ENCODE measurements at places on chromosomes 16 and 17.

GRCh38 chr17:16943541-16944333 lies 28.2 kb downstream of the TNFRSF13B start:
- peak; percentile 13 for DNase-seq

GRCh38 chr16:85049706-85050305 lies 22.2 kb downstream of the KIAA0513 start:
- no peak for DNase-seq

DNA sequence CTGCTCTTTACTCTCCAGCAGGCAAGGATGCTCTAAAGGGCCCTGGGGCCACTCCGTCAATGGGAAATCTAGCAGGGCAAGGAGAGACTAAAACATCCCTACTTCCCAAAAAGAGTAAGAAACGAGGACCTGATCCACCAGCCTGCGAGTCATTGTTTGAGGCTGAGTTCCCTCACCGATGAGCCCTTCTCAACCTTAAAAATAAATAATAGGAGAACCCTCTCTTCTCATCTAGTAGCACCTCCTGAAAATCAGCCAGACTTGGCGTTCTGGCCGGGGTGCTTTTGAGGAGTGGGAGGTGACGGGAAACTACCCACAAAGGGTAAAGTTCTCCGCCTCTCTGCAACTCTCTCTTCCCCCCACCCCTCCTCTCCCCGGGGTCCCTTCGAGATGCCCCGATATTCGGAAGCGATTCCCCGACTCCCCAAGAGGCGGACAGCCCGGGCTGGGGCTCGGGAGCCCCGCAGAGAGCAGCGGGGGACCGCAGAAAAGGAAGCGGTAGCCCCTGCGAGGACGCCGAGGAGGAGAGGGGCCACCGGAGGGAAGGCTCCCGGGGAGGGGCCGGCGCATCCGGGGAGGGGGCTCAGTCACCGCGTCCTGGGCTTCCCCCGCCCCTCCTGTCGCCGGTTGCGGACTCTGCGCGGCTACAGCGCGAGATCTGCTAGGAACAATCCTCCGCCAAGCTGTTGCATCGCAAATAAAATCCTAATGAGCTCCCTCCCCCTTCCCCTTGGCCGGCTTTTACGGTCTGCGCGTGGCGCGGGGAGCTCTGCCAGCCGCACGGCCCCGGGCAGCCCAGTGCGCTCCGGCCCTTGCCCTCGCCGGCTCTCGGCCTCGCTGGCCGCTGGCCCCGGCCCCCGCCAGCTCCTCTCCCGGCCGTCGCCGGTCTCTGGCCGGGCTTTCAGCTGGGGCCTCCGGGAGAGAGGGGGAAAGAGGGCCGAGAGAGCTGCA lies 1.3 kb downstream of the HOXB9 start:
- peak; percentile 85 for DNase-seq

GRCh38 chr17:12979826-12980500 lies 37.9 kb downstream of the ELAC2 start:
- no peak for DNase-seq

DNA sequence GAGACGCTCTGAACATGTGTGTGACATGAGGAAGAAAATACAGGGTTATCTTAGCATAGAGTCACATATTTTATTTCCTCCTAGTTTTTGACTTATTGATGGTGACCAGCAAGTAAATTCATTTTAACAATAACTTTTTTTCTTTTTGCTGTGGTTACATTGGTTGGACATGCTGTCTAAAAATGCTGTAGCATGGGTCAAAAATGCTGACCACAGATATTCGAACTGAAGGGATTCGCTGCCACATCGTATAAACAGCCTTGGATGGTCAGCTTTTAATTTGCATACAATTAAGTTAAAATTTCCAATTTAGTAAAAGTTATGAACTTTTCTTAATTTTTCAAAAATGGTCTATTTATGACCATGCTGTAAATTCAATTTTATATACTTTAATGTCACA lies 30.5 kb downstream of the RPGRIP1L start:
- no peak for DNase-seq

GRCh38 chr16:5505091-5505887 lies 407.7 kb upstream of the EEF2KMT start:
- no peak for DNase-seq

DNA sequence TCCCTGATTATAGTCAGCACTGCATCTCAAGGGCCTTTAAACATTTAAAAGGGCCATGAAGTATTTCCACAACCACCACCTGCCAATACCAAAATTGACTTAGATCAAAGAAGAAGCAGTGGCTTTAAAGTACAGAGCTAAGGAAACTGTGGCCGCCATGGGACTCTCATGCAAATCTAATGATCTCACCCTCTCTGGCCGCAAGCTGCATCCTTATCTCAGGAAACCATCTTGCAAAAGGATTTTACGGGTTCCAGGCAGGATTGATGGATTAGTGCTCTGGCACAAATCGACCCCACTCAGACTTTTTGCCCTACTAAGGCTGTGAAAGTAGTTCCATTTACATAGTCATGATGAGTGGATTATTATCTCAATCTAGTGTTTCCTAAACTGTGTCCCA lies 22.6 kb downstream of the CDRT4 start:
- peak; percentile 31 for DNase-seq

All from kidney (tissue), 22 donors.